ENCODE measurements at places on chromosomes 5 and 9. TPM values are rescaled to one million over a fixed set of nuclear protein-coding genes. Genes with fewer than 3 reads are reported as not detected.

Gene PCDHGC5
- 0.27 TPM for total RNA-seq

Gene WNT8A
- total RNA-seq = 1.1 TPM

Gene CEL
- total RNA-seq = 1.3 TPM

Gene PCDHB2
- total RNA-seq = 0.27 TPM

Gene NTRK2
- under 0.01 TPM for total RNA-seq

Gene GFI1B
- 72.4 TPM for total RNA-seq

Gene MED27
- 21.3 TPM for total RNA-seq

Gene CCNJL
- total RNA-seq = 0.54 TPM

Gene SPZ1
- not detected for total RNA-seq

Gene C9orf50
- total RNA-seq = not detected

Gene CDC14B
- total RNA-seq = 7.5 TPM

Gene ITK
- total RNA-seq = 0.27 TPM
